ENCODE measurements at places on chromosomes 7 and 10. TPM values are rescaled to one million over a fixed set of nuclear protein-coding genes. Genes with fewer than 3 reads are reported as not detected.

GAD2 gene
- total RNA-seq = not detected

GRCh38 chr10:45593938-45594275 is 78.7 kb downstream of the ZFAND4 start:
- H3K4me3 ChIP-seq = peak overlapping the region; percentile 83
- no peaks in the 10 kb centered on the region for H3K27me3 ChIP-seq
- H3K4me1 ChIP-seq = no peaks in the 10 kb centered on the region
- no peaks in the 10 kb centered on the region for H3K36me3 ChIP-seq
- no peak for DNase-seq
- no peak overlapping the region for H3K27ac ChIP-seq

- no peaks in the 10 kb centered on the region for H3K4me1 ChIP-seq
- peaks cover 7% of the 10 kb centered on the region for H3K27me3 ChIP-seq
- H3K27ac ChIP-seq = no peak overlapping the region
- no peak overlapping the region for H3K4me3 ChIP-seq
These were observed 188.8 kb downstream of the JCAD start for GRCh38 chr10:29870522-29871044.

TWIST1 gene
- total RNA-seq = 31.2 TPM

CPVL gene
- total RNA-seq = 0.51 TPM

- DNase-seq = peak; percentile 51
- H3K4me3 ChIP-seq = no peak overlapping the region
- no peaks in the 10 kb centered on the region for H3K4me1 ChIP-seq
- no peaks in the 10 kb centered on the region for H3K27me3 ChIP-seq
These were observed 248.5 kb downstream of the NSUN6 start for GRCh38 chr10:18402853-18403252.

PLEKHS1 gene
- not detected for total RNA-seq

- no peak overlapping the region for H3K4me3 ChIP-seq
- H3K36me3 ChIP-seq = no peaks in the 10 kb centered on the region
- peak; percentile 28 for DNase-seq
- H3K4me1 ChIP-seq = no peaks in the 10 kb centered on the region
These were observed 45.5 kb upstream of the DDC start for GRCh38 chr7:50610521-50611277.

DNA sequence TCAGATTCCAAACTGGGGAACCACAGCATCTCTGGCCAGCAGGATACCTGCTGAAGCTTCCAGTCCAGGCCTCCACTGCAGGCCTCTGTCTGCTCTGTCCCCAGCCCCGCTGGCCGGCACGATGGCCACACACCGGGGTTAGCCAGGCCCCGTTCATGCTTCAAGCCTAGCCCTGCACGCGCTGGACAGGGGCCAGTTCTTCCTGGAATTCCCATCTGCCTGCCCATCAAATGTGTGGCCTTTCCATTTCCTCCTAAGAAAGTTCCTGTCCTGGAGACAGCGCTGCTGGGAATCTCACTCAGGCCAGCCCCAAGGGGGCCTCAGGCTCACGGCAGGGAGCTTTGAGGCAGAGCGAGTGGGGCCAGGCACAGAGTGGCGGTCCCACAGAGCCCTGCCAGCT is 18.0 kb downstream of the SH2B2 start:
- no peak overlapping the region for H3K27ac ChIP-seq
- H3K4me3 ChIP-seq = no peak overlapping the region

DNA sequence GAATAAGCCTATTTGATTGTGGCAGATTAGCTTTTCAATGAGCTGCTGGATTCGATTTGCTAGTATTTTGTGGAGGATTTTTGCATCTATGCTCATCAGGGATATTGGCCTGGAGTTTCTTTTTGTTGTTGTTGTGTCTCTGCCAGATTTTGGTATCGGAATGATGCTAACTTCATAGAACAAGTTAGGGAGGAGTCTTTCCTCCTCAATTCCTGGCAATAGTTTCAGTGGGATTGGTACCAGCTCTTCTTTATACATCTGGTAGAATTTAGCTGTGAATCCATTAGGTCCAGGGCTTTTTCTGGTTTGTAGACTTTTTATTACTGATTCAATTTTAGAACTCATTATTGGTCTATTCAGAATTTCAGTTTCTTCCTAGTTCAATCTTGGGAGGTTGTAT is 43.4 kb upstream of the KLF14 start:
- H3K27ac ChIP-seq = no peak overlapping the region
- no peak for DNase-seq
- peaks cover 7% of the 10 kb centered on the region for H3K27me3 ChIP-seq
- no peaks in the 10 kb centered on the region for H3K36me3 ChIP-seq
- no peaks in the 10 kb centered on the region for H3K4me1 ChIP-seq

GRCh38 chr7:2729893-2730716 is 42.1 kb downstream of the AMZ1 start:
- no peak overlapping the region for H3K4me3 ChIP-seq
- H3K27ac ChIP-seq = no peak overlapping the region
- H3K4me1 ChIP-seq = peaks cover 7% of the 10 kb centered on the region
- H3K27me3 ChIP-seq = no peaks in the 10 kb centered on the region
- DNase-seq = peak; percentile 68

DNA sequence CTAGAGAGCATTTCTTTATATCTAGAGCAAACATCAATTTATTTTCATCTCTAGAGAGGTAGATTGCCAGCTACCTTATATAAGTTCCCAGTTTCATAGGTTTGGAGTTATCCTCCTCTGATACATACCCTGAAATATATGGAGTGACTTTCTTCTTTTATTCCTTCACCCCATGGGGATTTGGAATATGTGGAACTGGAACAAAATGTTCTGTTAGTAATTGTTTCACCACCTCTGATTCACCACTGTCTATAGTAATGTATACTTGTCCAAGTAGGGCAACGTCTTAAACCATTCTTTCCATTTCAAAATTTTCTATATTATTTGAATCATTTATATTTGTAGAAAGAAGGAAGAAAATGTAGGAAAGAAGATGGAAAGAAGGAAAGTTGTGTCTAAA is 511.2 kb upstream of the KCND2 start:
- peak; percentile 14 for DNase-seq
- no peak overlapping the region for H3K27ac ChIP-seq
- H3K4me3 ChIP-seq = no peak overlapping the region
- no peaks in the 10 kb centered on the region for H3K36me3 ChIP-seq
- H3K4me1 ChIP-seq = no peaks in the 10 kb centered on the region
- H3K27me3 ChIP-seq = no peaks in the 10 kb centered on the region

DNA sequence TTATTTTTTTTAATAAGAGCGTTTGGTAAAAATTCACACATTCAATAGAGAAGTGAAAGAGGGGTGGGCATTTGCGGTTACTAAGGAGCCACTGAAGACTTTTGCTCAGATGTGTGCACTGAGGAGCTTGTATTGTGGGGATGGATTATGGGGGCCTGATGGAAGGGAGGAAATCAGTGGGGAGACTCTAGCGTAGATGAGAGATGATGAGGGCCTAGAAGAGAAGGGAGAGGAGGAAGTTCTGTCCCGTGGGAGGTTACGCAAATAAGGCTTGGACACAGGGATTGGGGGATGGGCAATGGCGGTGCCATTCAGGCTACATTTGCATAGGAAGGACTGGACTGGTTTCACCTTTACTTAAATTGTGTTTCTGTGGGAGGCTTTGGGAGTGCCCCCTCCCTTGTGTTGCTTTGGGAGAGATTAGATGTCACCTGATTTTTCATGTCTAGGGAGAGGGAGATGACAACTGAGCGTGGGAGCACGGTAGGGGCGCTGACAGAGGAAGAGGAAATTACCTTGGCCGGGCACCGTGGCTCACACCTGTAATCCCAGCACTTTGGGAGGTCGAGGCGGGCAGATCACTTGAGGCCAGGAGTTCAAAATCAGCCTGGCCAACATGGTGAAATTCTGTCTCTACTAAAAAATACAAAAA is 2.2 kb upstream of the HIP1 start:
- H3K27ac ChIP-seq = no peak overlapping the region
- H3K4me3 ChIP-seq = no peak overlapping the region
- H3K4me1 ChIP-seq = no peaks in the 10 kb centered on the region

DNA sequence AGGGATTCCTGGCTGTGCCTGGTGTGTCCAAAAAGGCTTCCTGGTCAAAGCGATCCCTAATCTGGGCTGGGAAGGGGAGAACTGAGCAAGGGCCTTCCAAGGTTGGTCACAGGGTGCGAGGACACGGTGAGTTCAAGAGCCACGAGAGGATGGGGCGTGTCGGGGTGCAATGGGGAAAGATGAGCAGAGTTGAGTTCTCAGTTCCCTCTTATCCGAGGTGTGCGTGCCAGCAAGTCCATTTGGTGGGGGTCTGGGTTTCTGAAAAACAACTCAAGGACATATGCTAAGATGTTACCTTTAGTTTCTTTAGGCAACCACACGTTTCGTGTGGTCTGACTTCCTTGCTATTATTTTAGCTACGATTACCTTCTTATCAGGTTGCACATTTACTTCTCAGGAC is 1.3 kb downstream of the ZNF775 start:
- no peak overlapping the region for H3K27ac ChIP-seq
- H3K4me1 ChIP-seq = peaks cover 7% of the 10 kb centered on the region
- no peaks in the 10 kb centered on the region for H3K27me3 ChIP-seq
- H3K4me3 ChIP-seq = peak overlapping the region; percentile 85
- H3K36me3 ChIP-seq = no peaks in the 10 kb centered on the region

MYOZ1 gene
- 0.17 TPM for total RNA-seq

DNA sequence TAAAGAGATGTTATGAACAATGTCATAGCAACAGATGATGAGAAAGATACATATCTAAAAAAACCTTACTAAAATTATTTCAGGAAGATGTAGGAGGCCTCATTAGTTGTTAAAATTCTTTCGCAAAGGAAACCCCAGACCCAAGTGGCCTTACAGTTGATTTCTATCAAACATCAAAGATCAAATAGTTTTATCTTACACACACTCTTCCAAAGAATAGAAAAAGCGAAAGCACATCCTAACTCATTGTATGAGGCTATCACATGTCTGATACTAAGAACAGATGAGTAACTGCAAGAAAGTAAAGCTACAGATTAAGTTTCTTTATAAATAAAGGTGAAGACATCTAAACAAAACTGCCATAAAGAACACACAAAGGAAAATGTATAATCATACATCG is 82.9 kb upstream of the GDF10 start:
- no peaks in the 10 kb centered on the region for H3K36me3 ChIP-seq
- H3K27me3 ChIP-seq = no peaks in the 10 kb centered on the region

DNA sequence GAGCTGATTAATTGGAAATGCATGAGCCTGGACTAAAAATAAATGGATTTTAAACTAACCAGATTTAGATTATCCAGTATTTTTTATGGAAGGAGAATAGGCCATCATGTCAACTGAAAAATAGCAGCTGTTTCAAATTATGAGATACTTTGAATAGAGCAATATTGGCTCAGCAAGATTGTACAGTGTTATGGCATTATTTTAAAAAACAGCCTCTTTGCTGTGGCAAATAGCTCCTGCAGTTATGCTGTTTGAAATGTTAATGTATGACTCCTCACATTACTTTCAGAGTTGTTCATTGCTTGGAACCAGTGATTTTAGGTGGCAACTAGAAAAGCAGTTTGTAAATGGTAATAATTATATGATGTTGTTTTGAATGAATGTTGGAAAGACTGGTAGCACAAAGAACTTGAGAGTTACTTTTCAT is 244.5 kb downstream of the KIAA1217 start:
- H3K4me1 ChIP-seq = no peaks in the 10 kb centered on the region
- no peak overlapping the region for H3K27ac ChIP-seq
- H3K36me3 ChIP-seq = no peaks in the 10 kb centered on the region
- no peaks in the 10 kb centered on the region for H3K27me3 ChIP-seq
- DNase-seq = peak; percentile 49

DNA sequence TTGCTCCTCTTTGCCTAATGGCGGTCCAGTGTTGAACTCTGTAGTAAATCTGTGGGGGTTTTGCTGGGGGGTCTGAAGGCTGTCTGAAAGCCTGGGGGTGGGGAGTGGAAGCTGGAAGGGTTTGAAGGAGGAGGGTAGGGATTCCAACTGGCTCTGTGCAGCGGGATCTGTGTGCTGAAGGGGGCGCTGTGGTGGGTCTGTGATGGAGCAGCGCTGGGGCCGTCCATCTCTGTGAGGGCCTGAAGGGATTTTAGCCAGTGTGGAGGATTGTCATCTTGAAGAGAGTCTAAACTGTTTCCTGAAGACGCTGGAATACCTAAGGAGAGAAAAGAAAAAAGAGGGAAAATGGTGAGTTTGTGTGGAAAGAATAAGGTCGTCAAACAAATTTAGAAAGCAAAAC is 129.2 kb downstream of the STRA8 start:
- no peaks in the 10 kb centered on the region for H3K27me3 ChIP-seq
- DNase-seq = no peak
- H3K4me1 ChIP-seq = no peaks in the 10 kb centered on the region
- no peak overlapping the region for H3K4me3 ChIP-seq
- no peak overlapping the region for H3K27ac ChIP-seq
- peaks cover 4% of the 10 kb centered on the region for H3K36me3 ChIP-seq

CDH23 gene
- 0.17 TPM for total RNA-seq

GRCh38 chr7:28005075-28005846 is 175.3 kb downstream of the JAZF1 start:
- no peak overlapping the region for H3K4me3 ChIP-seq
- no peak overlapping the region for H3K27ac ChIP-seq
- no peaks in the 10 kb centered on the region for H3K36me3 ChIP-seq
- no peak for DNase-seq

- no peak for DNase-seq
- no peak overlapping the region for H3K4me3 ChIP-seq
- H3K36me3 ChIP-seq = no peaks in the 10 kb centered on the region
- H3K27me3 ChIP-seq = no peaks in the 10 kb centered on the region
- no peaks in the 10 kb centered on the region for H3K4me1 ChIP-seq
These were observed 84.6 kb upstream of the LYZL1 start for GRCh38 chr10:29204070-29204800.

DNA sequence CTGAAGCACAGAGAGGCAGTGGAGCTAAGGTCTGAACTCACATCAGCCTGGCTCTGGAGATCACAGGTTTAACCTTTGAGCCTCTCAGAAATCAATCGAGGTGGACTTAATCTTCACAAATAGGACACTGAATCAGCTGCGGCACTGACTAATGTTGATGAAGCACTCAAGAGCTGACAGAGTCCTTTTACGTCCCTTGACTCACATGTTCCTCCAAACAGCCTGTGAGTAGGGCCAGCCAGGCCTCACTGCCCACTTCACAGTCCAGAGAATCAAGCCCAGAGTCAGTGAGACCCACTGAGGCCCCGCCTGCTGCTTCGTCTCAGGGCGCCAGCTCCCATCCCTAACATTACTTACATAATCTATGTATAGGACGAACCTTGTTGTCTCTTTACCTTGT is 63.1 kb downstream of the TNS3 start:
- no peak for DNase-seq
- no peaks in the 10 kb centered on the region for H3K27me3 ChIP-seq
- H3K36me3 ChIP-seq = peaks cover 10% of the 10 kb centered on the region
- H3K4me1 ChIP-seq = peaks cover 6% of the 10 kb centered on the region

NEURL1 gene
- total RNA-seq = not detected

DNA sequence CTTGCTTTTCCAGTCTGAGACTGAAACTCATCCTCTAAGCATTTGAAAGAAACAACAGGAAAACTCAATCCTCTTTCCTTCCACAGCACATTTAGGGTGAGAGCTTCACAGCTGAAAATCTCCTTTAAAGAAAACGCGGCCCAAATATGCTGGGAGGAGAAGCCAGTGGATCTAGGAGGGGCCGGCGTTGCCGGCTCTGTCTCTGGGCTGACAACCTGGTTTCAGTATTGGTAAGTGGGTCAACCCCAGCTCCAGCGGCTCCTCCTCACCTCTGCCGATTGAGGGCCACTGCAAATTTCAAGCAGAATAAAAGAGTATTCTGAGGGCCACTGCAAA is 75.3 kb upstream of the CPXM2 start:
- H3K36me3 ChIP-seq = no peaks in the 10 kb centered on the region
- H3K27me3 ChIP-seq = no peaks in the 10 kb centered on the region
- no peaks in the 10 kb centered on the region for H3K4me1 ChIP-seq

TMEM26 gene
- 1.5 TPM for total RNA-seq

POM121L12 gene
- not detected for total RNA-seq

All from fibroblast of lung (primary cell).